ENCODE measurements at places on chromosomes 7 and 10.

GRCh38 chr10:61842755-61843497, 58.6 kb upstream of the ARID5B start:
- no peak for DNase-seq

DNA sequence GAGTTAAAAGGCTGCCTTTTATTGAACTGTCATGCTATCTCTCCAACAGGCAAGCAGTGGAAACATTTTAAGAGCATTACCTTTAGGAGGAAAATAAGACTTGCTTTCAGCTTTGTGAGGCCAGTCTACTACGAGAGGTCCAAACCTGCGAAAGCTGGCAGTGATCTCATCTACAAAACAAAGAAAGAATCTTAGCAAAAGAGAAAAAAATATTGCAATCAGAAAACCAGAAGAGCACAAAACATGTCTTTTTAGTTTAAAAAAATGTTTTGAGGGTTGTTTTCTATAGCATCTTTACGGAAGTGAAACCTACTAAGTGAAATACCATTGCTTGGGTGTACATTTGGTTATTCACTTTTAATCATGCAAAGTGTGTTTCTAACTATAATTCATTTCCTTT, 147.9 kb downstream of the CPEB3 start:
- DNase-seq: no peak

GRCh38 chr7:151687523-151688235, 168.0 kb upstream of the RHEB start:
- no peak for DNase-seq

GRCh38 chr7:128903621-128904361, 6.7 kb downstream of the KCP start:
- DNase-seq: no peak

GRCh38 chr10:108620821-108621534, 1302.3 kb downstream of the XPNPEP1 start:
- DNase-seq: no peak

- DNase-seq: no peak
Observed at GRCh38 chr7:2553831-2554581, 1.3 kb downstream of the BRAT1 start.

DNA sequence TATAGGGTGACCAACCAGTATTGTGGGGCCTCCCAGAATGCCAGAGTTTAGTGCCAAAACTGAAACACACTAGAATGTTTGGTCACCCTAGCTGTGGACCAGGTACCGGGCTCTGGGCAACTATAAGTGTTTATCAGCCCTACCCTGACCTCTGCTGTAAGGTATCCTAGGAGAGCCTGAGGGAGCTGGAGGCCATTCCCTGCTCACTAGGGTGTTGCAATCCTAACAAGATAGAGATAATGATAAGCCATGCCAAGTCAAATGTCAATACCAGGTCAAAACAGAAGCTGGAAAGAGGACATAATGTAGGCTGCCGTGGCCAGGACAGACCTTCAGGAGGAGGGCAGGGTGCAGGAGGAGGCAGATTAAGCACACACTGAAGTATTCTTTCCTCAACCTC, 151.8 kb downstream of the KCNMA1 start:
- no peak for DNase-seq

- no peak for DNase-seq
Observed at GRCh38 chr10:43963379-43963778, 314.7 kb upstream of the ZNF32 start.

DNA sequence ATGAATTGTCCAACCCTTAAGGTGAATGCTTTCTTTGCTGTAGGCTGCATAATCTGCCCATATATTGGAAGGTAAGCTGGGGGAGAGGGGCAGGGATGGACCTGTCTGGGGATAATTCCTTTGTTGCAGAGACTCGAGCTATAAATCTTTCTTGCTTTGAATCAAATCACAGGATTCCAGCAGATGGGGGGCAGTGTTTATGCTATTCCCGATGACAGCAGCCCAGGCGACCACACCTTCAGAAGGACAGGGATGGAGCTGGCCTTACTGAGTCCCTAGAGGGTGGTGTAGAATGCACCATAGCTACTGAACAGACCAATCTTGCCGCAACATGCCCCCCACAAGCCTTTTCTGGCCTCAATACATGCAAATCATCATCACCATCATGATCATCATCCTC, 2.5 kb downstream of the PODXL start:
- no peak for DNase-seq

GRCh38 chr7:14836571-14837189, 65.9 kb downstream of the DGKB start:
- DNase-seq: no peak

DNA sequence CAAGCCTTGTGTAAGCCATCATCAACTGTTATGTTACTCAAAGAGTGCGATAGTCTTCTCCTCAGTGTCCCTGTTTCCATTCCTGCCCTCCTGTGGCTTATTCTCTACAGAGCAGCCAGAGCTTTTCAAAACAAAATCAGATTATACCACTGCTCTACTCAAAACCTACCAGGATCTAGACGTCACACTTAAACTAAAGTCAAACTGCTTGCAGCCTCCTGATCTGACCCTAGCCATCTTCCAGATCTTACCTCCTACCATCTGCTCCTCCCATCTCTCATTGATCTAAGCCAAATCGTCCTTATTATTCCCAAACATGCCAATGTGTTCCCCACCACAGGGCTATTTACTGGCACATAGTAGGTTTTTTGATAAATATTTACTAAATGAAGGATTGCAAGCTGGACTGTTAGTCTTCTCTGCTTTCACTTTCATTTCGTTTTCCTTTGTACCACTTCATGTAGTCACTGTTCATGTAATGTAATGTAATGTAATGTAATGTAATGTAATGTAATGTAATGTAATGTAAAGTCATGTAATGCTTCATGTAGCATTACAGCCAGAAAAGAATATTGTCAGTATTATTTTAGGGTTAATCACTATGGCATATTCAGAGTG, 116.1 kb downstream of the GPR37 start:
- DNase-seq: no peak

DNA sequence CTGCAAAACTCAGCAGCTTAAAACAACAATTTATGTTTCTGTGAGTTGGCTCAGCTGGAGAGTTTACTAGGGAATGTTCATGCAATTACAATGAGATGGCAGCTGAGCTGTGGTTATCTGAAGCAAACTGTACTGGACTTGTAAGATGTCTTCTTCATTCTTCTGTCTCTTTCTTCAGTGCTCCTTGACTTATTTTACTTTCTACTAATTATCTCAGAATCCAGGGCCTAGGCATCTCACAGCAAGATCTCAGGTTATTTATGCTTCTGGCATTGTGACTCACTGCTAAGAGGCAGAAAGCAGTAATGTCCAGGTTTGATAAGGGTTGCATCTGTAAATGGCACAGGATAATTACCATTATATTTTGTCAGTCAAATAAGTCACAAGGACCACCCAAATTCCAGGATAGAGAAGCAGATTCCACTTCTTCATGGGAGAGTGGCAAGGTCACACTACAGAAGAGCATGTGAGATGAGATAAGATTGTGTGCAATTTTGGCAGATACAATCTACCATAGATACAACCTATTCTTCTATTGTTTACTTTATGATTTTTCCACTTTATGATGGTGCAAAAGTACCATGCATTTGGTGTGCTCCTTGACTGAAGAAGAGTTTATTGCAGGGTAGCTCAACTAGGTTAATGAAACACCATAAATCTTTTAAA, 16.8 kb downstream of the VIM start:
- no peak for DNase-seq

DNA sequence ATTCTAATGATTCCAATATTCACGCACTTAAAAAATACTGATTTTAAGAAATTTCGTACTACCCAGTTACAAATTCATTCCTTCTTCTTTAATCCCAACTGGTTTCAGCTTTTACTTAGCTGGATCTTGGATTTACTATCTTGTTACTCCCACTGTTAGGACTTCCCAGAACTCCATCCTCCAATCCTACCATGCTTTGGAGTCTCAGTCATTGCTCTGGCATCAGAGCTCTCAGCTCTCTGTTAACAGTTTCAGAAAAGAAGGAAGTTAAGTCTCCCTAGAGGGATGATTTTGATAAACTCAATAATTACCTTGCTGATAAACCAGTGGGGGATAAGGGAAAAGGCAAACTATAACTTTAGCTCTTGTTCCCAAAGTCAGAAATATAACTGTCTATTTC, 9.5 kb downstream of the PPA1 start:
- DNase-seq: no peak

GRCh38 chr10:14926722-14927416, 27.0 kb downstream of the DCLRE1C start:
- DNase-seq: no peak

DNA sequence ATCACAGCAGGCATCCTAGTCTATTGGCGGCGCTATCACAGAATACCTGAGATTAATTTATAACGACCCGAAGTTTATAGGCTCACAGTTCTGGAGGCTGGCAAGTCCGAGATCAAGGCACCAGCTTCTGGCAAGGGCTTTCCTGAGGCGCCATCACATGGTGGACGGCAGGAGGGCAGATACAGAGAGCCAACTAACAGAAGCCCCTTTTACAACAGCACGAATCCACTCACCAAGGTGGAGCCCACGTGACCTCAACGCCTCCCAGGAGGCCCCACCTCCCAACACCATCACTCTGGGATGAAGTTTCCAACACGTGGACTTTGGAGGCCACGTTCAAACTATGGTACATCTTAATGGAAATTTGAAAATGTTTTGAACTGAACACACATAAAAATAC, 255.3 kb downstream of the ELFN1 start:
- DNase-seq: no peak

DNA sequence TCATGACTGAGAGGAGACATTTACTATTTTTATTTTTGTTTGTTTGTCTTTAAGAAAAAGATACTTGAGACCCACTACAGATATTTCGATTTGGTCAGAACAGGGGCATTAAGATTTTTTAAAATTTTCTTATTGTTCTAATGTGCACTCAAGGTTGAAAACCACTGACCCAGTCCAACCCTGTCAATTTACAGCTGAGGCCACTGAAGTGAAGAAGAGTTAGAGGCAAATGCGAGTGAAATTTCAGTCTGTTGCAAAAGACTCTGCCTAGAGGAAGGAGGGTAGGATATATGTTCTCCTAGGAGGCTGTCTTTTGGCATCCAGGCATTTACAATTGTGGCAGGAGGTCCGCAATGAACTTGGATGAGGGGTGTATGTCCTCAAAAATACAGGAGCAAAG, 396.3 kb downstream of the RPS24 start:
- no peak for DNase-seq

GRCh38 chr10:27440478-27440877, 63.6 kb upstream of the RAB18 start:
- no peak for DNase-seq

DNA sequence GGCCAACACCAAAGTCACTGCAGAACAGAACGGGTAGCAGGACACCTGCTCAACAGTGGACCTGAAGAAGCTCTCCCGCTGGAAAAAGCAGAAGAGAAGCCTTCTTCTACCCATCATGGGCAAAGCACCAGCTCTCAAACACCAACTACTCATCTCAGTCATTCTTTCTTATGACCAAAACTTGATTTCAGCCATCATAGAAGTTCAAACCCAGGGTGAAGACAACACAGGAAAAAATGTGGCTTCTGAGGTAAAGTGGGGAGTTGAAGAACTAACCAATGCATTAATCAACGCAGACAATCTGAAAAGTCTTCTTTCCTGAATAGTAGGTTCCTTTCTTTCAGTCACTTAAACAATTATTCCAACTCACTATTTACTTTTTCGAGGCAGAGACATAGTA, 83.3 kb downstream of the ELMO1 start:
- peak; percentile 15 for DNase-seq

GRCh38 chr10:4671451-4672145, 154.4 kb upstream of the AKR1E2 start:
- DNase-seq: no peak

GRCh38 chr10:1417574-1417973, 319.8 kb downstream of the ADARB2 start:
- DNase-seq: no peak

- no peak for DNase-seq
Observed at GRCh38 chr7:70063927-70064326, 465.7 kb downstream of the AUTS2 start.

- no peak for DNase-seq
Observed at GRCh38 chr10:64648915-64649314, 1127.7 kb downstream of the REEP3 start.

DNA sequence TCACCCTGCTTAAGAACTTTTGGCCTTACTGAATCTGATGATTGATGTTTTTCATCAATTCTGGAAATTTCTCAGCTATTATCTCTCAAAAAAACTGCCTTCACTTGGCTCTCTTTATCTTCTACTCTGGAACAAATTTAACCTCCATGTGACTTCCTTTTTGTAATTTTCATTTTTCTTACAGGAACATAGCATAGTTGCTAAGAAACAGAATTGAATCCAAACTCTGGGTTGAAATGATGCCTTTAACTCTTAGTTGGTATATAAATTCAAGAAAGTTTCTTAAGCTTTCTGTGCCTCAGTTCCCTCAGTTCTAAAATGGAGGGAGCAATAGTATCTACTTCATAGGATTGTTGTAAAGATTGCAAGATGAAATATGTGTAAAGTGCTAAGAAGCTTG, 19.8 kb downstream of the GPR141 start:
- DNase-seq: no peak

- no peak for DNase-seq
Observed at GRCh38 chr10:51073453-51074237, 642 bp upstream of the PRKG1 start.

- DNase-seq: no peak
Observed at GRCh38 chr10:77978360-77978759, 51.0 kb downstream of the POLR3A start.

- DNase-seq: no peak
Observed at GRCh38 chr7:15829691-15830090, 143.2 kb upstream of the MEOX2 start.

GRCh38 chr7:4661871-4662270, 20.2 kb upstream of the FOXK1 start:
- no peak for DNase-seq

DNA sequence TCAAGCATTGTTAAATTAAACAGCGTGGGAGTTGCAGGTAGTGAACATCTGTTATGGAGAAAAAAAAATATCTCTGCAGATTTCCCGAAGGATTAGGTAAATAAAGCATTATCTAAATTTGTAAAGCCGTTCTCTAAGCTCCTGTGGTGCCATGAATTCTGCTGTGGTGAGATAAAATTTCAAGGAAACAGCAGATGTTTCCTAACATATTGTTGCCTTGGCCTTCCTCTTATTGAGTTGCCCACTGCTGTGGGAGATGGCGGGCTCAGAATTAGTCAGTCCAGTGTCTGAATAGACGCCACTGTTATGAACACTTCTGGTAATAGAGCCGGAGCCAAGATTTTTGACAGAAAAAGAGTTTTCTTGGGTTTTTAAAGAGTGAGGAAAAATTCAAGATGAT, 82.6 kb upstream of the ELMO1 start:
- DNase-seq: no peak

DNA sequence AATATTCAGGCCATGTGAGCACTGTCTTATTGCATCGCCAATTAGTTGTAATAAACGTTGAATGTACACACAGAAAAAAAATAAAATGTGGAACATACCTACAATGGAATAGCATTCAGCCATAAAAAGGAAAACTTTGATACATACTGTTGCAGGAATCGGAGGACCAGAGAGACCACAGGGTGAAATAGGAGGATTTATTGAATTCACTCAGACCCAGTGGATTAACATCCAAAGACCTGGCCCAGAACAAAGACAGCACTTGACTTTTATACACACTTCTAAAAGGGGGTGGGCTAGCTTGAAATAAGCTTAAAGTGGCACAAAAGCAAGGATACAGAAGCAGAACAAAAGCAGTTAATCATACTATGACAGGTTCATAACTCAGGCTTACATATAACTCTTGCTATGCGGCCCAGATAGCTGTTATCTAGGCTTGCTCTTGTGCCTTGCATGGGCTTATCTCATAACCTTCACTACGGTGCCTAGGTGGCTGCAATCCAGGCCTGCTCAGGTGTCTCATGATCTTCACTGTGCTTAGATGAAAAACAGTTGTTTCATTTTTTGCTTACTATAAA, 292.2 kb upstream of the TAC1 start:
- no peak for DNase-seq

- DNase-seq: no peak
Observed at GRCh38 chr7:130943981-130944380, 210.0 kb upstream of the KLF14 start.

All from stimulated activated naive CD8-positive, alpha-beta T cell treated with anti-CD3 and anti-CD28 coated beads, Interleukin-15, amount 100 ng/mL, for 72 hours (primary cell).